ENCODE measurements at places on chromosomes 2 and 18.
A peak's percentile ranks its signal among the peaks of the same experiment; 100 is the strongest.

- no peak for DNase-seq
These were observed 745 bp upstream of the BZW1 start for GRCh38 chr2:200810998-200811332.

DNA sequence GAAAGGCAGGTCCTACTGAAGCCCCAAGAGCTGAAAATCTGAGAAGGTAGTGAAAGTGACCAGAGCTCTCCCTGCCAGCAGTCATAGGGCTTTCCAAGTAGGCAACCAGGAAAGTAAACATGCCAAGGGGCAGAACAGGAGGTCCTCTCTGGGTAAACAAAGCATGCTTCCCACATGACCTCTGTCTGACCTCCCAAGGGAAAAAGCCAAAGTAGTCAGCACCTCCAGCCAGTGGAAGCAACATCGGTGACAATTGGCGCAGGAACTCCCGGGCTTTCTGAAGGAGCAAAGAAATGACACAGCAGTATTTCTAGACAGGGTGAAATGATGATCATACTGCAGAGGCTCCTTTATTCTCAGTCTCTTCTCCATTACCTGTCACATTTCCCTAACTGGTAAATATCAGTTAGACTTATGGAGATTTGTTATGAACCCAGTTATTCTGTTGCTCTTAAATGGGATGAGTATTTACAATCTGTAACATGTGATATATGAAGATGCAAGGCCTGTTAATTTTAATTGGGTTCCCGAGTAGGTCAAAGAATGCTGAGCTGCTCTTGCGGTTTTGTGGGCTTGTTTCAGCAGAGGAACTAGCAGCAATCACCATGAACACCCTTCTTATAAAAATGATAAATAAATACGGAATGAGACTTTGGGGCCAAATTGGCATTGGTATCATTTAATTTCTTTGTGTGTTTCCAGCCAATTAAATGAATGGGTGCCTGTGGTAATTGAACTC is 321.0 kb downstream of the RND3 start:
- no peak for DNase-seq

GRCh38 chr2:190891889-190892288 is 11.3 kb downstream of the GLS start:
- DNase-seq: no peak

DNA sequence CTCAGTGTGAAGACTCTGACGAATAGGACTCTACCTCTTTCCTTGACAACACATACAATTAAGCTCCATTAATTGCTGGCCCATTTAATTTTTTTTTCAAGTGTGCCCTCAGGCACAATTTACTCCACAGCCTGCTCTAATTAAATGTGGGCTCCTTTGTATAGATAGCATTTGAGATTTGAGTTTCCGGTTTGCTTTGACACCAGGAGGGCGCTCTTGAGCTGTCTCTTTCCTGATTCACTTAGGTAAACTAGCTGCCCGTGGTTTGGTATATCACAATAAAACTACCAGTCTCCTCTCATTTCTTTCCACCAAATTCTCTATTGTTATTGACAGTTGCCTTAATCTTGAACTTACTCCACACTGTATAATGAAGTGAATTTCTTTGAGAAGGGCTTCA is 666.0 kb downstream of the DSC3 start:
- DNase-seq: no peak

GRCh38 chr2:7826656-7827055 is 855.2 kb upstream of the ID2 start:
- no peak for DNase-seq

GRCh38 chr2:177885828-177886466 is 186.6 kb downstream of the PDE11A start:
- DNase-seq: no peak

DNA sequence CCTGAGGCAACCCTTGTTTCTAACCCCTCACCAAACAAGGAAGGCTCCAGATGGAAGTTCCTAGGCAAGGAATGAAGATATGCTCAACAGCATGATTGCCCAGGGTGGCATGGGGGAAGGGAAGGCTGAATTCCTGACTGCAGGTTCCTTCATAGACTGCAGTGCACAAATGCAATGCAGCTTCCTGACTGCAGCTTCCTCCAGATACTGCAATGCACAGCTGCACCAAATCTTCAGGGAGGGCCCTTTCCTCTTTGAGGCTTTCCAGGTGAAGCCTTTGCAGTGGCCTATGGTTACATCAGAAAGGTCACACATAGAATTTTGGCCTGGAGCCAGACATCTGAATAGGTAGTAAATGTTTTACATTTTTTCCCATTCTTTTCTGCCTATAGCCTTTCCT is 58.8 kb upstream of the DYNAP start:
- no peak for DNase-seq

- DNase-seq: no peak
These were observed 131.5 kb downstream of the MAIP1 start for GRCh38 chr2:200086911-200087310.

DNA sequence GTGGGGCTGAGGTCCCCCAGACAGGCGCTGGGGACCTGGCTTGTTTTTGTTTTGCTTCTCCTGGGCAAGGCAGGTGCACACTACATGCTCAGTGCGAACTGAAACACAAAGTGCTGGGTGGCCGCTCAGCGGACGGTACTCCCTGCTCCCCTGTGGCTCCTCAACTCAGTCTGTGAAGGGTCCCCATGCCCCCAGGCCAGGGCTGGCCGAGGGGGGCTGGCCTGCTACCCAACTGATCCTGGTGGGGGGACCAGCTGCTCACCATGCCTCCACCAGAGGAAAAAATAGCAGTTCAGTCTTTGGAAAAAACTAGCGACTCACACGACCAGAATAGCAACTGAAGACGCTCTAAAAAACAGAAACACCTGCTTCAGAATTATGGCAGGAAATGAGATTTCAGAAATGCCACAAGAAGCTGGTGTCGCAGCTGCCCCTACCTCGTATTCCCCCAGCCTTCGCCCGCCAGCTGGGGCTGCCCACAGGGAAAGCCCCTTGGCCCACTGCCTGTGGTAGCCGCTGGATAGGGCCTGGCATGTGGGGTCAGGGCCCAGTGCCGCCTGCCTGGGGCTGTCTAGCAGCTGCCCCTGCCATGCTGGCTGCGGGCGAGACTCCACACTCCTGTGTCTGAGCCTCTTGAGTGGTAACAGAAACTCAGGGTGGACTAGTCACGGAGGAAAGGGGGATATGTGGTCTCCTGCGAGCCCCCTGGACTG is 43.7 kb downstream of the MEX3C start:
- DNase-seq: no peak

DNA sequence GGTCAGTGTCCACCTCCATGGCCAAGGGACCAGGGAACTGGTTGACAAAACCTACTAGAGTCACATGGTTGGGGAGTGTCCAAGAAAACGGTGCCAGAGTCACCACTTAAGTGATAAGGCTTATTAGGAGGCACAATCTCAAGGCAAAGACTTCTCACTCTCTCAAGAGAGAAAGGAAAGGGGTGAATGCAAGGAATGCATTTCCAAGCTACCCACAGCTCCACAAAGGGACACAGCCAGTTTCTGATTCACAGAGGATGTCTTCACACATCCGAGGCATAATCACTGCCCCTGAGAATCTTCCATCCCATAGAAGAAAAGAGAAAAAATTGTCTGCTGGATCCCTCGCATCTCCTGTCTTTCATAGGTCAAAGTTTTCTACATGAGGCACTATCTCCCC is 269.3 kb downstream of the TNS1 start:
- no peak for DNase-seq

DNA sequence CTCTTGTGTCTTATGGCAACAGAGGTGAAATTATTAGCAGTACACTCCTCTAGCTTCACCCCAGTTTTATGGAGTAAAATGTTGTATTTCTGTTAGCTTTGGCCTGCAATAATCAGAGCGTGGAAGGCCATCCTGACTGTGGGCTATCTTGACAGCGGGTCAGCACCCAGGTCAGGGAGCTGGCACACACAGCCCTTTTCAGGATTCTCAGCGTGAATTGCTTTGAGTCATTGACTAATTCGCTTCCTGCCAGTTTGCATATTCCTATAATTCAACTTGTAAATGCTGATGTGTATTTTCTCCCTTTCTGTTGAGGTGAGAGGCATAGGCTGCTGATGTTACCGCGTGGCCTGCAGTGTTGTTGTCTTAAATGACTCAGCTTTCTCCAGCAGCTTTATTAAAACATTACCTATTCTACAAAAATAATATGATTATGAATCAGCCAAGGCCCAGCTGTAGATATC is 109.6 kb upstream of the EML6 start:
- no peak for DNase-seq

DNA sequence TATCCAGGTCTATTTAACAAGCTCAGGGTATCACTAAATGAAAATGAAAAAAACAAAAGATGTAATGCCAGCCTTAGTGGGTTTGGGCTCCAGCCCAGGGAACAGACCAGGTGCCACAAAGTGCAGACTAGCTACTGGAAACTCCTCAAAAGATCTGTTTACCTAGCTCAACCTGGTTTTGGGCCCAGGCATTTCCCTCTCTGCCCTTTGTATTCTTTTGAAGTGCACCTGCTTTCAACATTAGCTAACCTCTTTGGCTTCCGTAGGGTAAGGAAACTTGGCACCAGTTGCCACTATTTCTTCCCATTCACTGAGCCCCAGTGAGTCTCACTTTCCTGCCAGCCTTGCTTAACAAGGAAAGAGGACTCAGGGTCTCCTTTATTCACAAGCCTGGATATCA is 123.6 kb upstream of the CDCA7 start:
- no peak for DNase-seq

DNA sequence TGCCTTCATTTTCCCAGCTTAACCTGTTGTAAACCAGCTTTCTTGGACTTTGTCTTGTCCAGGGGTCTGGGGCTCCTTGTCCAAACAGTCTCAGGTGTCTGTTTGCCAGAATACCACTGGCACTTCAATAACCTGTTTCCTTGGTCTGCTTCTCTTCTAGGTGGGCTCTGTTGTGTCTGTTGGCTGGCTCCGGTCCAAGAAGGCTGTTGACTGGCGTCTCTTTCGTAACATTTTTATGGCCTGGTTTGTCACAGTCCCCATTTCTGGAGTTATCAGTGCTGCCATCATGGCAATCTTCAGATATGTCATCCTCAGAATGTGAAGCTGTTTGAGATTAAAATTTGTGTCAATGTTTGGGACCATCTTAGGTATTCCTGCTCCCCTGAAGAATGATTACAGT is 17.0 kb downstream of the SLC20A1 start:
- no peak for DNase-seq

DNA sequence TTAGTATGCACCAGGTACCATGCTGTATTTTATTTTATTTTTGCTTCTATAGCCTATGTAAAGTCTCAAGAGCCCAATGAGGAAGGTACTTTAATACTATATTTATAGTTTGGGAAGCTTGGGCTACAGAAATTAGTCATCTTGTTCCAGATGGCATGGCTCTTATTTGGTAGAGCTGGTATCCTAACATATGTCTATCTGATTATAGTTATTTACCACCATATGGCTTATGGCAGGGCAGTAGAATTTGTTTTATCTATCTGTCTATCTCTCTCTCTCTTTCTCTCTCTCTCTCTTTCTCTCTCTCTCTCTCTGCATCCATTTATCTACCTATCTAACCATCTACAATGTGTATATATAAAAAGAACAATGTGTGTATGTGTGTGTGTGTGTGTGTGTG is 1293.7 kb upstream of the SLC39A10 start:
- DNase-seq: no peak

GRCh38 chr2:61178603-61179545 is 16.9 kb downstream of the C2orf74 start:
- no peak for DNase-seq

DNA sequence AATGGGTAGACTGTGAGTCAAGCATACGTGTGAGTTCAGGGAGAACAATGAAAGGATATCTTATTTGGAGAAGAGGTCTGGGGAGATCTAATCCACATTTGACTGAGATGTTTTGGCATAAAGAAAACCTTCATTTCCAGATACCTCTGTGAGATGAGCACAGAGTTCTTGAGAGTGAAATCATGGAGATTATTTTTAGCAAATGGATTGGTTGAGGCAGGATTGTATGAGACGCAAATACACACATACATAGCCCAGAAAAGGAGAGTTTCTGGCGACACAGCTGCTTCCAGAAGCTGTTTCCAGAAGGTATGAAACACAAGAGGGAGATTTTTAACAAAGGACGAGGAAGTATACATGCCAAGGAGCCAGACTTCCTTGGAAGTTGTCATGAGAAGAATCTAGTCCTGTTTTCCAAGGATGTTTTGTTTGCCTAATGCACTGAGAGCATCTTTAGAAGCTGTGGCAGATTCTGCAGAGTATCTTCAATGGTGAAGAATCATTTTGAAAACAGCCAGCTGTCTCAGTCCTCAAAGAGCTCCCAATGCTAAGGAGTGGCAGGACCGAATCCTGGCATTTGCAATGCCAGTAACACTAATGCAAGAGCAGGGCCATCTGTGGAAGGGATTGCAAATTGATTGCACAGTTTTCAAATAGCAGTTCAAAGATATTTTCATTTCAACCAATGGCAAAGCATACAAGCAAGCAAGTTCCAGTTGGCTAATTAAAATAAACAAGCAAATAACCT is 177.2 kb downstream of the SETBP1 start:
- DNase-seq: no peak

GRCh38 chr18:78742218-78742745 is 237.3 kb upstream of the SALL3 start:
- DNase-seq: no peak

DNA sequence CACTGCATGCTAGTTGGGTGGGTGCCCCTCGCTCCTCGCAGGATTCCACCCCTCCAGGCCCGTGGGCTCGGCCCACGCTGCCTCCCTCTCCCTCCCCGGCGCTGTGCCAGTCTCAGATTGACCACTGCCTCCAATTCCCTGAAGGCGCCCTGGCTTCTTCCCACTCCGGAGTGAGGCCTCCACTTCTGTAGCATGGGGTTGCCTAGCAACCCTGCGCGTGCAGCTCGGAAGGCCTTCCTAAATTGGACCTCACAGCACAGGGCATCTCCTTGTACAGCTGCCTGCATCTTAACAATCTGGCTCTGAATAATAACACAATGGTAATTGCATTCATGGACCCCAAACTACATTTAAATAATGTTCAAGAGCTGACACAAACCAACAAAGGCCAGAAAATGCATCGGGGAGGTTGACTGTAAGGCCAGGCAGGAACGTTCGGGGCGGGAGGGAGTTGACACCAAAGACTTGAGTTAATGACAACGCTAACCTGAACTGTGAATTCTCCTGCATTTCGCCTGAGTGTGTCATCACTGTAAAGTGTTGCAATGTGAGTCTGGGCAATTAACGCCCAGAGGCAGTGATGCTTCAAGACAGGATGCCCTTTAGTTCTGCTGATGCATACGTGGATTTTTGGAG is 222.9 kb downstream of the ZBTB7C start:
- DNase-seq: peak; percentile 37
